ACHN (cell line): ENCODE measurements at places on chromosomes 2 and 18.

DNA sequence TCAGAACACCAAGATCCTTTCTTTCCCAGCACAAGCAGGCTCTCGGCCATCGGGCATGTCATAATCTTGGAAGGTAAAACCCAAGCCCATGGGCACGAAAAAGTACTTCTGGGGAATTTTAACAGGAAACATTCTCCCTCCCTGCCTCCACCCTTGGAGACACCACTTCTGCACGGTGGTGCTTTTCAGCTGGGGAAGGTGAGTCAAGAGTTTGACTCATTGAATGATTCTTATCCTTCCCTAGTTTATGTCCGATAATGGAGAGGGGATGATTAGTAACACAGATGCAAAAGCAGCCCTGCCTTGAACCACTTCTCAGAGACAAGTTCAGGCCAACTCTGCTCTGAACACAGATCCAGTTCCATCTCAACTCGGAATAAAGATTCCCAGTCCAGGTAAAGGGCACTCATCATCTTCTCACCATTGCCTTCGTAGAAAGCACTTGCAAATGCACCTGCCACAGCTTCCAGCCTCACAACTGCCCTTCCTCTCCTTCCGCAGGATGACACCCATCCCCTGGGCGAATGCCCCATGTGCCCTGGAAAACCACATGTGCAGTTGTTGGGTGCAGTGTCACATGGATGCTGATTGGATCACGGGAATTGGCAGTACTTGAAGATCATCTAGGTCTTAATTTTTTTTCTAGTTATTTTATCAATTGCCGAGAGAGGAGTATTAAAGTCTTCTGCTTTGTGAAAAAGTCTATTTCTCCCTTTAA, 136.2 kb downstream of the PXDN start:
- peak; percentile 17 for DNase-seq

- DNase-seq, result peak; percentile 97
Measured at GRCh38 chr2:231795525-231796327, 9.5 kb downstream of the COPS7B start.

DNA sequence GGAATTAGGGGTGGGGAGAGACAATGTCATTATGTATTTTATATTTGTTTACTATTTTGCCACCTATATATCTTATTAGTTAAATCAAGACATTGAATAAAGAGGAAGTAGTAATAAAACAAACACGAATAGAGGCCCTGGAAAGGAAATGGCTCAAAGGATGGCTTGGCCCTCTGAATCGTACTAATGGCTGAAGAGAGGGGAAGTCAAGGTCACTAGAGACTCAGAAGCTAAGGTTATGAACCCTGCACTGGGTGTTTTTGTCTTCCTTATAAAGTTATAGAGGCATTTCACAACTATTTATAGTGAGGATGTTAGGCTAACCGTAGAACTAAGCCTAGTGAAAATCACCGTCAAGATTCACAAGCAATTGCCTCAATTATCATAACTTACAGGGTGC, 685.9 kb downstream of the ARHGAP15 start:
- DNase-seq, result no peak

DNA sequence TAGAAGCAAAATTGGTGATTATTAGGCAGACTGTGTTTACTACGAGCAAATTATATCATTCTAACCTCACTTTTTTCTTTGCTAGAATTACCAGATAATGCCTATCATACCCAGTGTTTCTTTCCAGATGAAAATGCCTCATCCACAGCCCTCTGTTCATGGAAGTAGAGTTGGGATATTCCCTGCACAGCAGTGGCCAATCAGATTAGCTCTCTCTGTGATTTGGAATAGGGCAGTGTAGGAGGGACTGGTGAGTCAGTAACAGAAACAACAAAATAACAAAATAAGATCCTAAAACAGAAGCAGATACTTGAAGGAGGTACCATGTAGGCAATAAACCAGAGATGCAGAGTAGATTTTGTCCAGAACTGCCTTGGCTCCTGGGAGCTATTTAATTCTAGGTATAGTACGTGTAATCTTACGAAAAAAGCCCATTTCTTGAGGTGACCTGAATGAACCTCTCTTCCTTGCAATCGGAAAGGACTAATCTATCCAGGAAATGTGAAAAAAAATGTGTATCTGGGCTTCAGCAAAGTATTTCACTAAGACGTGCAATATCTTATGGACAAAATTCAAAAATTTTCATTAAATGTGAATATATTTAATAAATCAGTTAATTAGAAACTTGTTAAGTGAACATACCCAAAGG, 18.4 kb upstream of the TMEM17 start:
- DNase-seq, result no peak

DNA sequence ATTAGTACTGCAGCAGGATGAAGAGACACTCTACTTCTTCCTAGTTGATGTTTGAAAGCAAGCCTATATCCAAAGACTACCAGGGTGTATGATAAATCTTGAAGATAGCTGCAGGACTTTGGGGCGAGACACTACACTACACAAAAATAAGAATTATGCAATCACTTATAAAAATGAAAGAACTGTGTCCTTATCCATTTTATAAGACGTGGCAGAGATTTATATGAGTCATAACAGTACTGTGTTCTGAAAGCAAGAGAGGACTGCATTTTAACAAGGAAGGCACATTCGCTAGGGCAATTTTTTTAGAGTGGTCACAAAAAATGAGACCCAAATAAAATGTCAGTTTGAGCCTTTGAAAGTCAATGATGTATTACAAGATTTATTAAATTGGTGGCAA, 617.0 kb upstream of the LINC00305 start:
- no peak for DNase-seq

GRCh38 chr2:21811541-21811940, 687.8 kb downstream of the TDRD15 start:
- DNase-seq, result no peak

- no peak for DNase-seq
Measured at GRCh38 chr2:223740679-223741078, 96.7 kb downstream of the AP1S3 start.

DNA sequence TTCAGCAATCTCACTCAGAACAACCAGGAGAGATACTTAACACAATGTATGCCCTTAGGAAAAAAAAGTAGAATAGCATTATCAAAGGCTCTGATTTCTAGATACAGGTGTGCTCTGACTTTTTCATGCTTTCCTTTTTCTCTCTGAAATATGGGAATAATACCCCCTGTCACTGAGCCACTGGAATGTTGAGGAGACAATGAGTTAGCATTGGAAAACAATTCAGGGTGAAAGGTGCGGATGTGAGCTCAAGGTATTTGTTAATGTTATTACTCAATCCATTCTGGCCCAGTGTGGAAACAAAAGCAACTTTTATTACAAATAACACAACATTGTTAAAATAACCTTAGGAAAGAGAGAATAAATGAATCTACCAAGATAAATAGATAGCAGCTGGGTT, 228.0 kb downstream of the IKZF2 start:
- DNase-seq, result no peak

- DNase-seq, result no peak
Measured at GRCh38 chr2:26588576-26588975, 52.6 kb downstream of the CIB4 start.

DNA sequence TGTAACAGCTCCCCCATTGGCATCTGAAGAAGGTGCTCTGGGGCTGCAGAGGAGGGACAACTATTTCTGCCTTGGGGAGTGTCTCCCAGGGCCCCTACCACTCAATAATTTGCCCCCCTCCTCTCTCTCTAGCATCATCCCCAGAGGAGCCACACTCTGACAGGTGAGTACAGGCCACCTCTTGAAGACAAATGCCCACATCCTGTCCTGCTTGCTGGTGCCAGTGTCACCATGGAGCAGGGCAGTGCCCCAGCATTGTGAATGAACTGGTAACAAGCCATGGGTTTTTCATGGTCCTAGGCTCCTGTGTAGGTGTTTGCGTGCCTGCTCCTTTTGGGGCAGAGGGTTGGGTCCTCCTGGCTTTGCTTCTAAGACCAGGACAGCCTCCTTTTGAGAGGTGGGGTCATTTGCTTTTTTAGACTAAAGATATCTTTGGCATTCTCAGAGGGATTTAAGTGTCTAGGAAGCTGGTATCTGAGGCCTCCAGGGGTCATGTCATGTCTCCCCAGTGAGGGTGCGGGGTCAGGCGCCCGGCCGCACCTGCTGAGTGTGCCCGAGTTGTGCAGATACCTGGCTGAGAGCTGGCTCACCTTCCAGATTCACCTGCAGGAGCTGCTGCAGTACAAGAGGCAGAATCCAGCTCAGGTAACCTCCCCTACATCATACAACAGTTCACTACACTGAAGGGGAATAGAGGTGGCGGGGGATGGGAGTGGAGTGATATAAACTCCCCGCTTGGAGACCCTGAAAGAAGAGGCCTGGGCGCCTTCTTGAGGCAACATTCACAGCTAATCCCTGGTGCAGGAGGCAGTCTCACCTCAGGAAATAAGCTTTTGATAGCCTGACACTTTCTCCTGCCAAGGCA, 1.8 kb downstream of the RETREG2 start:
- no peak for DNase-seq

- DNase-seq, result peak; percentile 87
Measured at GRCh38 chr18:23401400-23402347, 51.4 kb upstream of the RIOK3 start.

- no peak for DNase-seq
Measured at GRCh38 chr2:211673133-211673905, 865.3 kb downstream of the ERBB4 start.

- no peak for DNase-seq
Measured at GRCh38 chr18:56381196-56381595, 257.2 kb downstream of the TXNL1 start.

DNA sequence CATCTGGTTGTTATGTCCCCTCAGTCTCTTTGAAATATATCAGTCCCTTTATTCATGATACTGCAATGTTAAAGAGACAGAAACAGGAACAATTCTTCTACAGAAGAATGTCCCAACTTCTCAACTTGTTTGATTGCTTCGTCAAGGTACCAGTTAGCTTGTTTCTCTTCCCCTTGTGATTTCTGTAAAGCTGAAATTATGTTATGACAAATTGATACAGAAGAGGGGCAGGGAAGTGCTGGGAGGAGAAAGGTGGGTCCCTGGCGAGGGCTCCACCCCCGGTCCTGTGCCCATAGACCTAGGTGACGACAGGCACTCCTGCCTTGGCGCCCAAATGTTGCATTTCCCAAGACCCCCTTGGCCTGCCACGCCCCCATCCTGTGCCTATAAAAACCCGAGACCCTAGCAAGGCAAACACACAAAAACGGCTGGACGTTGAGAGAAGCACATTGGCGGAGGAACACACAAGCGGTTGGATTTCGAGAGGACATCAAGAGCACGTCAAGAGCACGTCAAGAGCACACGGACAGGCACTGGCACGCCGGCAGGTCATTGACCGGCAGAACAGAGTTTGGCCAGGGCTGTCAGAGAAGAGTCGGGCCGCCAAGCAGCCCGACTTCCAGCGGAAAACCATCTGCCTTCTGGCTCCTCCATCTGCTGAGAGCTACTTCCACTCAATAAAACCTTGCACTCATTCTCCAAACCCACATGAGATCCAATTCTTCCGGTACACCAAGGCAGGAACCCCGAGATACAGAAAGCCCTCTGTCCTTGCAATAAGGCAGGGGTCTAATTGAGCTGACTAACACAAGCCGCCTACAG, 11.5 kb upstream of the RTN4 start:
- DNase-seq, result no peak
